NCI-H446 (cell line): ENCODE measurements at places on chromosomes 2 and 18.

DNA sequence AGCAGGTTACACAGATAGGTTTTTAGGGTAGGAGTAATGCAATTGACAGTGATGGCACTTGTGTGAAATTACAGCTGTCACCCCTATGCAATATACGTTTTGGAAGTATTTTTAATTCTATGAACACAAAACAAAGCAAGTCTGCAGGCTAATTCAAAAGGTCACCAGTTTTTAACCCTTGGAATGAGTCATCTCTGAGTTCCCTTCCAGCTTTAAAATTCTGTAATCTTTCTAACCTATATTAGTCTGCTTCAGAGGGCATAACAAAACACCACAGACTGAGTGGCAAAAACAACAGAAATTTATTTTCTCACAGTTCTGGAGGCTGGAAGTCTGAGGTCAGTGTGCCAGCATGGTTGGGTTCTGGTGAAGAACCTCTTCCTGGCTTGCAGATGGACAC lies 596.9 kb upstream of the HNMT start:
- no peak for DNase-seq

GRCh38 chr2:160375037-160375436 lies 118.6 kb downstream of the RBMS1 start:
- DNase-seq: no peak

DNA sequence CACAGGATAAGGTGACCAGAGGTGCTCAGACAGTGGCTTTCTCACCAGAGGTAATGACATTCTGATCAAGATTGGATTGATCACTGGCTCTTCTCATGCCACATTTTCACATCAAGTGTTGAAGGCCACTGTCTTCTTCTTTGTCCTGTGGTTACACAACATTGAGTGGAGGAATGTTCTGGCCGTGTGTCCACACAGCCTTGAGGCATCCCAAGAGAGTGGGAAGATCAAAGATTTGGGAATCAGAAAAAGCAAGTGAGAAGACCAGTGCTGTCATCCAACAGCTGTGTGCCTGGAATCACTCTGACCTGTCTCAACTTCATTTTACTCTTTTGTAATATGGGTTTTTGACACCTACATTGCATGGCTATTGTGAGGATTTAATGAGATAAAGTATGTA lies 67.4 kb downstream of the IL1R2 start:
- no peak for DNase-seq

- no peak for DNase-seq
Observed at GRCh38 chr2:37340637-37341036, 3.8 kb upstream of the QPCT start.

GRCh38 chr18:77077401-77077800 lies 55.2 kb downstream of the MBP start:
- DNase-seq: no peak

DNA sequence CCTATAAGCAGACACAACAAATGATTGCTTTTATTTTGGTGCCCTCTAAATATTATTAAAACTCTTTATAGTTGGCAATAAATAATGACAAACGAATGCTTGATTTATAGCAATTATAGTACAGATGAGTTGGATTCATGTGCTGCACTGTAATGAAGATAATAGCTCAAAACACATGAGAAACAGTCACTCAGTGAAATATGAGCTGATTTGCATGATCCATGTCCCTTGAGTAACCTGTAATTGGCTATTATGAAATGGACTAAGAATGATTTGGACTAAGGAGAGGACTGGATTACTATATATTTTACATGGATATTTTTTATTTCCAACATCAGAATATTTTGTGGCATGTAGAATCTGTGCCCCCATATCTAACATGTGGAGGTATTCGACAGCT lies 365.6 kb upstream of the UBE2E3 start:
- no peak for DNase-seq

DNA sequence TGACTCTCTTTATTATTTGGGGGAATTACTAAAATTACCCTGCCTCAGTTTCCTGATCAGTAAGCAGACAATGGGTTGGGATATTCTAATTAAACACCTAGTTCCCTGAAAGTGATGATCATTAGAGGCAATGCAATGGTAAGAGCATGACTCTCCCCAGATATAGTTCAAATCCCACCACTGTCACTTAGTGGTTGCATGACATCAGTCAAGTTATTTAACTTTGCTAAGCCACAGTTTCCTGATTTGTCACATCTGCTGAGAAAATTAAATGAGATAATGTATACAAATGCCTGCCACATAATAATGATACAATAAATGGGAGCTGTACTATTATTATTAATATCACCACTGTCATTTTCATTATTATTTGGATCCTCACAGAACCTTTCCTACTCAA lies 29.9 kb downstream of the ZEB2 start:
- DNase-seq: no peak

DNA sequence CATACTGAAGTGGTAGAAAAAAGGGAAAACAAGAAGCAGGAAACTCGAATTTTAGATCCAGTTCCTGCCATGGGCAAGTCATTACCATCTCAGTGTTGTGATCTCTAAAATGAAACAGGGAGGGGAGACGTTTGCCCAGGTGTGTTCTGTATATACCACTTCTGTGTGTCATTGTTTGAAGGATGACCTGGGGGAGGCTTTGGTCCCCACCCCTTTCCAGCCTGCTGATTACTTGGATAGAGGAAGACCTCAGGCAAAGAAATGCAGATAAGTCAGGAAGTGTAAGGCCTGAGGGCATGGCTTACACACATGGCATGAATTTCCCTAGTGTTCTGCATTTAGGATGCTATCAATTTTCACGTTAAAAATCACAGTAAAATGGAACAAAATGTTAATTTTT lies 205.2 kb upstream of the CXCR4 start:
- DNase-seq: no peak

DNA sequence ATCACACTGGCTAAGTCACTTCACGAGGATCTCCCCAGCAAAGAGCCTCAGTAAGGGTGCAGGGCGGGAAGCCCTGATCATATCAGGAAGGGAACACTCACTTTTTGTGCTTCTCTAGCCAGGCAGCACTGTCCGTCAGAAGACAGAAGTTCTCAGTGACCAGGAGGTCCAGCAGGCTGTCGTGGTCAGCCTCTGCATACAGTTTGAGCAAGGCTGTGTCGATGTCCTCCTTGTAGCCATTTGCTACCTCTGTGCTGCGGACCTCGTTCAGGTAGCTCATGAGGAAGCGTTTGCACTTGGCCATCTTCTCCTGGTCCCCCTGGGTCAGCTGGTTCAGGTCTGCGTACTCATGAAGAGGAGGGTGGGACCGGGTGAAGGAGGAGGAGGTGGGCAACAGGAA lies 38.7 kb downstream of the GPR45 start:
- no peak for DNase-seq

GRCh38 chr2:215365184-215365658 lies 53.4 kb downstream of the ATIC start:
- DNase-seq: no peak

DNA sequence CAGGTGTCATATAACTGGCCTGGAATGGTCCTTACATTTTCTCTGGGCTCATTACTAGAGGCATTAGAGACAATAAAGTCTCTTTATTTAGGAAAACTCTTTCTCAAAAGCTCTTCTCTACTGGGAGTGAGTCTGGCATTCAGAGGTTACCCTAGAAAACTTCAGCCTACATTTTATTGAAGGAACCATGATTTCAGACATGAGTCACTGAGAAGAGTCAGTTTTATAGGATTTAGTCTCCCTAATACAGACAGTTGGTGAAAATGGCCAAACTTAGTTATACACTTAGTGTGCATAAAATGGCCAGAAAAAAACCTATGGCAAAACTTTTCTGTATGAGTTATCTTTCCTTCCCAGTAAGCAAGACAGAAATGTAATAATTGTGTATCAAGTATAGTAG lies 689.4 kb downstream of the ZEB2 start:
- DNase-seq: no peak

DNA sequence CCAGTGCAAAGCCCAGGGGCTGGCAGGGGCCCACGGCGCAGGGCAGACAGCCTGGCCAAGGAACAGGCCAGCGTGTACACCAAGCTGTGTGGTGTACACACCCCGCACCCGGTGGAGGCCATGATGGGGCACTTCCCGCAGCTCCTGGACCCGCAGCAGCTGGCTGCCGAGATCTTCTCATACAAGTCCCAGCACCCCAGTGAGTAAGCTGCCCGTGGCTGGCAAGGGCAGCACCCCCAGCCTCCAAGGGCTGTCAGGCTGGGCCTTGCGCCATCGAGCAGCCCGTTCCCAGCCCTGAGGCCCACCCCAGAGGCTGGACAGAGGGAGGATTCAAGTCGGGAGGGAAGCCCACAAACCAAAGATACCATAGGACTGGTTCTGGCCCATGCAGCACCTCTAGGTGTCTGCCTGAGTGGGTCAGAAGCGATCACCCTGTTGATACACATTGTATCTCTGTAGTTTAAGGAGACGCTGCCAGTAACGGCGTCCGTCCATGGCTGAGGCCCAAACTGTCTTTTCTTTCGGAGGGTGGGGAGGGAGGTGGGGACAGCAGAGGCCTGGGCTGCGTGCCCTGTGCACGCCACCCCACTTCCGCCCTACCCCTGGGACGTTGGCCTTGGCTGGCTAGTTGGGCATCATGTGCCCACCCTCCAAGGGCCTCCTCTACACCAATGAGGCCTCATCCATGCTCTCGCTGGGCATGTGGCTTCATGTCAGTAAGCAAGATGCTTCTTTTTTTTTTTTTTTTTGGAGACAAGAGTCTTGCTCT lies 16.8 kb upstream of the MTERF4 start:
- DNase-seq: no peak

DNA sequence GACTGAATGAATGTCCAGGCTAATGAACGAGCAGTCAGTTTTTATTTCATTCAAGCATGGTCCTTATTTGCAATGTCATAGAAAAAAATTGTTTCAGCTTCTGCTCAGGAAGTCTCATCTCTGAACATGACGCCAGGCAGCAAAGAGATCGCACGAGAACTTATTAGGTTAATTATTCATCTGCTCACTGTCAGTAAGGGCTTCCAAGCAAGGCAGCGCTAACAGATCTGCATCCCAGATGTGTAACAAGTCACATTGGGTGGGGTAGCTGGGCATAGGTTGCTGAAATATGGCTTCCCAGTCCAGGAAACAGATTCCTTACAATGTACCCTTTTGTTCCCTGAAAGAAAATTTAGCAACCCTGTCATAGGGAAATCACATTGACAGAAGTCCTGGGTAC lies 63.5 kb downstream of the ANKRD44 start:
- no peak for DNase-seq

- DNase-seq: peak; percentile 56
Observed at GRCh38 chr2:28583899-28584553, 88.2 kb downstream of the PLB1 start.

DNA sequence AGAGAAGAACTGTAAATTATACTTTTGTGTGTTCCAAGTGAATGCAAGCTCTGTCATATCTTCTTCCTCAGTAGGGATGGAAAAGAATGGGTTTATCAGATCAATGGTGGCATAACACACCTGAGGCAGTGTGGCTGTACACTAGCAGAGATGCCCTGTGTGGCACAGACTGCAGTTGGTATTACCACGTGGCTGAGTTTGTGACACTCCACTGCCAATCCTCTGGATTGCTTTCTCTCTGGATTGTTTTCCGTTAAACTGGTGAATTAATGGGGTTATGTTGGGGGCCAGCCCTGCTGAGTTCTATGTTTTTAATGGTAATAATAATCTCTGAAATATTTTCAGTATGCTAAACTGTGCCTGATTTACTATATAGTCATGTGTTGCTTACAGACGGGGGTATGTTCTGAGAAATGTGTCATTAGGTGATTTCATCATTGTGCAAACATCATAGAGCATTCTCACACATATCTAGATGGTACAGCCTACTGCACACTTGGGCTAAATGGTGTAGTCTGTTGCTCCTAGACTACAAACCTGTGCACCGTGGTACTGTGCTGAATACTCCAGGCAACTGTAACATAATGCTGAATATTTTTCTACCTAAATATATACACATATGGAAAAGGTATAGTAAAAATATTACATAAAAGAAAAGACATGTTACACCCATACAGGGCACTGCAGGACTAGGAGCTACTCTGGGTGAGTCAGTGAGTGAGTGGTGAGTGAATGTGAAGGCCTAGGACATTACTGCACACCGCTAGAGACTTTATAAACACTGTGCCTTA lies 84.7 kb upstream of the ST6GAL2 start:
- DNase-seq: no peak

- DNase-seq: no peak
Observed at GRCh38 chr2:53670331-53670730, 97.3 kb upstream of the CHAC2 start.

DNA sequence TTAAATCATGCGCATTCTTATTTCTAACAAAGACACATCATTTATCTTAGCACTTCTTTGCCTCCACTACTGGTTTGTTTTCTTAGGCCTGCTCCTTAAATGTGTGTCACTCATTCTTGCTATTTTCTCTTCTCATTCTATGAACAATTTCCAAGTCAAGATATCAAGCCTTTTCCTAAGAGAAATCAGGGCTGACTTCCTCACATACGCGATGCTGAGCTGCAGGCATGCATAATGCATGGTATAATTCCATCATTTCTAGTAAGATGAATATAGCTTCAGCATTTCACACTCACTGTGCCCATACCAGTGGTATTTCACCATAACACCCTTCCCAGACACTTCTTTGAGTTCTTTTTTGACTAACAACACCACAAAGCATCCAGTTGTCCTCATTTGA lies 838.9 kb upstream of the DDX18 start:
- no peak for DNase-seq

DNA sequence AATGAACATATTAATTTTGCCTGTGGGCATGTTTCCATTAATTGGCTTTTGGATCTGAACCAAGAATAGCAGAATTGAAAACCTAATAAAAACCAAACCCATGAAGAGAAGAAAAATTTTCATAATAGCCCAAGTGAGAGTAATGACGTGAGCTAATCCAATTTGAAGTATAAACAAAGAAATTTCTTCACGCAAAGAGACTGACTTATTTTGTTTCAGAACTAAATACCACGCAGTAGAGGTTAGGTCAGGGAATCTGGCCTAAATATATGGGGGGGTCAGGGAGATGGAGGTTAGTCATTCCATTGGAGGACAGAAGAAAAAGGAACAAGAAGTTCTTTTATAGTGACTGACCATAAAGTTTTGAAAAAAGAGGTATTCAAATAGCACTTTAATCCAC lies 94.1 kb upstream of the CYP1B1 start:
- no peak for DNase-seq

DNA sequence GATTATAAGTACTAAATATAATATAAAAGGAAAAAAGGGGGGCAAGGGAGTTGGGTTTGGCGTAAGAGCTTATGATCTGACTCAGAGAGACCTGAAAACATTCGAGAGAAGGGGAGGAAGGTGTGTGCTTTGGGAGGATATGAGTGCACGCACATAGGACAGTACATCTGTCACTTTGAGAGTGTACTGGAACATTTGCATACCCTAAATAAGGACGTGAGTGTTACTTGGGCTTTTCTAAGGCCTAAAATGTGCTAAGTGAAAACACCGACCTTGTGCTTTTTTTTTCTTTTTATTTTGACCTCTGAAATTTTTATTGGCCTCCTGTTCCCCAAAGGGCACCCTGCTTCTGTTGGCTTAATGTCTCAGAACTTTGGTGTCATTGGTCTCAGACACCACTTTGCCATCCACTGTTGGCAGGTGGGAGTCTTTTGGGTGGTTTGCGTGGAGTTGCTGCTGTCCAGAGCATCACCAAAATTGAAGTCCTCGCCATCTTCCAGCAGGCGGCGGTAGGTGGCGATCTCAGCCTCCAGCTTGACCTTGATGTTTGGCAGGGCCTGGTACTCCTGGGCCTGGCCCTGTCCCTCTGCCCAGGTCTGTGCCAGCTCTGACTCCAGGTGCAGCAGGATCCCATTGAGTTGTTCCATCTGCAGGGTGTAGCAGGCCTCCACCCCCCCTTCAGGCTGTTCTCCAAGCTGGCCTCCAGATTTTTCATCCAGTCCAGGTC lies 57.7 kb downstream of the CD28 start:
- DNase-seq: no peak
